ENCODE measurements at places on chromosomes 7 and 10.

GRCh38 chr10:129966370-129966888 lies 2.4 kb upstream of the EBF3 start:
- no peak for DNase-seq

DNA sequence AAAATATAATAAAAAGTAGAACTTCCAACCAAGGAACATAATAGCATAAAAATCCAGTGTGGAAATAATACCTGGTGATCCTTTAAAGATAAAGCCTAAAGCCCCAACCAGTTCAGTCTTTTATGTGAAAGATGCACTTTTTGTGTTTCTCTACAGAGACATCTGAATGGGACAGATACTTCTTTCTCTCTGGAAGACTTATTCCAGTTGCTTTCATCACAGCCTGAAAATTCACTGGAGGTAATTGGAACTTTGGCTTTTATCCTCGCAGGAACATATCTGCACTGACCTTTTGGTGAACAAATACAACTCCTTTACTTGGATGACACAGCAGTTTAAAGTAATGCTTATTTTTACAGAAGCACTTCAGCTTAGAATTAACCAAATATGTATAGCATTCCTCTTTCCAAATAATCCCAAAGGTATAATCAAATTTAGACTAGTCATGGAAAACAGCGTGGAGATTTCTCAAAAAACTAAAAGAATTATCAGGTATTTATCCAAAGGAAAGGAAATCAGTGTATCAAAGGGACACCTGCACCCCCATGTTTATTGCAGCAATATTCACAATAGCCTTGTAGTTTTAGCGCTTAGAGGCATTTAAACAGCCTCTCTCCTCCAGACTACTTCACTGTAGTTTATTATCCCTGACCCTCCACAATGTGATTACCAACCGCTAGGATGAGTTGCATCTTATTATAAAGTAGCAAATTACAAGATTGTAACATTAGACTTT lies 16.8 kb downstream of the HNRNPA2B1 start:
- no peak for DNase-seq

- DNase-seq, result no peak
Measured at GRCh38 chr10:78327778-78328591, 294.3 kb downstream of the RPS24 start.

DNA sequence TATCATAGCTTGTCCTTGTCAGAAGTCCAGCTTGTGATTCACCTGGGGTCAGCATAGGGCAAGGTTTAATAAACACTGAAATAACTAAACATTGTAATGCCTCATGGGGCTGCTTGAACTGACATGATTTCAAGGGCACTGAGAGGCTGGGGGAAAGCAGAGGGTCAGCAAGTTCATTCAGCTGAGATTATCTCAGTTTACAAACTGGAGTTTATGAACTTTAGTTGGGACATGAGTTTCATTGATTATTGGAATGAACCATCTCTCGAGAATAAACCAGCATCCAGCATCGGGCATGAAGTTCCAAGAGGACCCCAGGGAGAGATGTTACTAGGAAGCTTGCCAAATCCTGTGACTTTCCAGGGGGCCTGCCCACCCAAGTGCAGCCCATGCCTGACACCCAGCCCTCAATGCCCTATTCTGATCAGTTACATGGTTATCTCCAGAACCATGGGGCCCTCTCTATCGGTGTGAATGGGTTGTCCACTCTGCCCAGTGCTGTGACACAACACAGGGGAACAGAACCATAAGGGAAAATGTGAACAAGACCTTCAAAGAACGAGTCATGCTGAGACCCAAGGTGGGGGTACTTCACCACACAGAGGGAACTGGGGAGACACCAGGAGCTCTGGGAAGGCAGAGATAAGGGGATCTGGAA lies 7.9 kb upstream of the CYP3A7 start:
- no peak for DNase-seq

GRCh38 chr7:19392246-19392645 lies 247.0 kb upstream of the FERD3L start:
- no peak for DNase-seq

- no peak for DNase-seq
Measured at GRCh38 chr7:81492240-81492639, 277.6 kb downstream of the HGF start.

- DNase-seq, result no peak
Measured at GRCh38 chr10:102384053-102384452, 11.5 kb upstream of the NFKB2 start.

- no peak for DNase-seq
Measured at GRCh38 chr10:114682121-114682520, 24.0 kb upstream of the ABLIM1 start.

- DNase-seq, result no peak
Measured at GRCh38 chr10:11539191-11539868, 72.1 kb downstream of the USP6NL start.

DNA sequence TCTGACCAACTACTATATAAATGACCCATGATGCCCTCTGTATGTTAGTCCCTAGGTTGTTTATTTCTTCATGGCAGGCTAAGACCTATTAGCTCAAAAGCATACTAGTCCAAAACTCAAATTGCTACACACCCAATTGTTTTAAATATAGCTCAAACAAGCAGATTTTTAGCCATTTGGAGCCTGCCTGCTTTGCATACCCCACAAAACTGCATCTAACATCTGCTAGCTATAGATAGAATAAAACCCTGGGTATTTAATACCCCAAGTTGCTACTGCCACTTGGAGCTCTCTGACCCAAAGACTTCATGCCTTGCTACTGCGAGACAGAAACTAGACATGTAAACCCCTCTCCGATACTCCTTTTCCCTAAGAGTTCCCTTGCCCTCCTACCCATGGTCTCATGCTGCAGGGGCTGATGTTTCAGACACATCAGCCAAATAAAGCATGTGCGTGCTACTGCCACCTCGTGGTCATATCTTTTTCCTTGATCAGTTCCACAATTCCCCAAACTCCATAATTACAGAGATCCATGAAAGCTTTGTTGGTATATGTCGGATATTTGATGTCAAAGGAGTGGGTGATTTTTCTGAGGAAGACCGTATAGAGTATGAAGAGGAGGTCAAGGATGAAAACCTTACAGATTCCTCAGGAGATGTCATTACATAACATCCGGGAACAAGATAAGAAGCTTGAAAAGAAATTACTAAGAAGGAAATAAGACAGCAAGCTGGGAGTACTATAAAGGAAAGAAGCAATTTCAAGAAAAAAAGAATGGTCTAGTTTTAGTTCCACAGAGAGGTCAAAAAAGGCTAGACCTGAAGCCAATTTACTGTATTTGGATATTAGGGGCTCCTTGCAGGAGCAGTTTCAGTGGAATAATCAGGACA lies 386.6 kb downstream of the SH2D4B start:
- DNase-seq, result no peak

GRCh38 chr7:2411049-2411448 lies 7.6 kb downstream of the CHST12 start:
- DNase-seq, result no peak

GRCh38 chr7:76343294-76343930 lies 15.4 kb downstream of the YWHAG start:
- no peak for DNase-seq

- DNase-seq, result no peak
Measured at GRCh38 chr10:100741378-100742075, 3.9 kb upstream of the PAX2 start.

- DNase-seq, result no peak
Measured at GRCh38 chr7:41732843-41733306, 30.0 kb upstream of the INHBA start.

DNA sequence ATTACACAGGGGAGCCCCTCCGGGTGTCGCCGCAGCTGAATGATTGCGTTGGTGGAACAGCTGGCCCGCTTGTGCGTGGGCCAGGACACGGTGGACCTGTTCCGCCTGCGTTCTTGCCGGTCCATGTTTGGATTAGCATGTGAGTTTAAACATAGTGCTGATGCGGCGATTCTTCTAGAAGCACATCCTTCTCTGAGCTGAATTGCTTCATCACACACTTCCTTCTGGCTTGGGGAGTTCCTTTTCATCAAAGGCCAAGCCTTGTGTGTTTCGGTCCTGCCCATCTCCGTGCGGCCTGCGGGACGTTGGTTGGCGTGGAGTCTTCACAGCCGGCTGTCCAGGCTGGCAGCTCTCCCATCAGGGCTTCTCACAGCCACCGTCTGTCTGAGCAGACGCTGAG lies 45.5 kb upstream of the SLC29A4 start:
- no peak for DNase-seq

GRCh38 chr10:131085091-131085860 lies 226.2 kb downstream of the TCERG1L start:
- DNase-seq, result no peak

DNA sequence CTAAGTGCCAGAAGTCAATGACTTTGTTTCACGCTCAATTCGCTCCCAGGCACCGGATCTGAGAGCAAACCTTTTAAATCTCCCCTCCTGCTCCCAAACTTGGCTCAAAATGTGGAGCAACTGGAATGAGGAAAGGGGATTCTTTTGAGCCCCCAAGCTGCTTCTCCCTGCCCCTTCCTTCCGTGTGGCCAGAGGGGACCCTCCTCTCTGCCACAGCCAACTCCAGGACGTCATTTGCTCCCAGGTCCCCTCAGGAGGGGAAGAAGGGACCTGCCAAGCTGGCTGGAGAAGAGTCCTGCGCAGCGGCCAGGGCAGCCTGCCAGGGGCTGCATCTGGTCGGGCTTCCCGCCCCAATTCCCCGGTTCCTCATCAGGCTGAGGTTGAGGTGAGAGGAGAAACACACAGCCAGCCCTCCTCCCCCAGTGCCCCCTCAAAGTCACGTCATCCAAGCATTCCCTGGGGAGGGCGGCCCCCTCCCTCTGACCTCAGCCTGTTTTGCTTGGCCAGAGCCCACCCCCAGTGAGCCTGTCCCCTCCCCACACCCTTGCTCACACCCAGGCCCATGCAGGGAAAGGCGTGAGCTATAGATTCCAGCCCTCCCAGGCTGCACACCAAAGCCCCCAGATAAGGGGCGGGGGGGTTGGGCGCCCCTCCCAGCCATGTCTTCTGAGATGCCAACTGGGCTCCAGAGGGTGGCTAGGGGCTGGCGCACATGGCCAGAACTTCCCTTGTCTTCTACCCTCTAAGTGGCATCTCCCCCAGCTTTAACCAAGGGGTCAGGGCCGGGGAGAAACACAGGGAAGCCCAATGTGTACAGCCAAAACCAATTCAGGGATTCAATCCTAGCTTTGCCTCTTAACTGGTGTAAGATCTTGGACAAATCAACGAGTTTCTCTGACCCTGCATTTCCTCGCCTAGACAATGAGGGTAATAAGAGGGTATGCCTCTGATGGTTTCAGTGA lies 35.0 kb downstream of the SH3PXD2A start:
- no peak for DNase-seq

DNA sequence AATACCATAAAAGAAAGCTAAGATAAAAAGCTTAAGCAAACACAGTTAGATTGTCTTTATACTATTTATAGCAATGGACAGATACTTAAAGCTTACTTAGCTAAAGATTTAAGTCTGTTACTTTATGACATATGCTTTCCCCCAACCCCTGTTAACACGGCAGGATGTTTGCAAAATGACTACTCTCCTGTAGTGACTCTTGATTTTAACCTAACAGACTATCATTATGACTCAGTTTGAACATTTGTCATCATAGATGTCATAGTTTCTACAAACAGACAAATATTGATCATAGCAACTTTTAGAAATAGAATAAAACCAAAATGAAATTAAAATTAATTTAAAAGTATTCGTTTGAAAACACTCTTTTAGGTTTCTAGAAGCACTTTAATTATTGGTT lies 7.8 kb upstream of the COMMD3 start:
- DNase-seq, result no peak

DNA sequence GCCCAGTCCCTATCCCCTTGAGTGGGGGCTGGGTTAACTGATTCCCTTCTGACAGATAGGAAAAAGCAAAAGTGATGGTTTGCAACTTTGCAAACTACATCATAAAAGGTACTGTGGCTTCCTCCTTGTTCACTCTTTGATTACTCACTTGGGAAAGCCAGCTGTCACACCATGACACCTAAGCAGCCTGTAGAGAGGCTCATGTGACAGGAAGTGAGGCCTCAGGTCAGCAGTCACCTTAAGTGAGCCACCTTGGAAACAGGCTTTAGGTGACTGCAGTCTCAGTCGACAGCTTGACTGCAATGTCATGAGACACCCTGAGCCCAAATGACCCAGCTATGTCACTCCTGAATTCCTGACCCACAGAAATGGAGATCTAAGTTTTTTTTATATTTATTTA lies 4.3 kb upstream of the CHCHD2 start:
- DNase-seq, result no peak

DNA sequence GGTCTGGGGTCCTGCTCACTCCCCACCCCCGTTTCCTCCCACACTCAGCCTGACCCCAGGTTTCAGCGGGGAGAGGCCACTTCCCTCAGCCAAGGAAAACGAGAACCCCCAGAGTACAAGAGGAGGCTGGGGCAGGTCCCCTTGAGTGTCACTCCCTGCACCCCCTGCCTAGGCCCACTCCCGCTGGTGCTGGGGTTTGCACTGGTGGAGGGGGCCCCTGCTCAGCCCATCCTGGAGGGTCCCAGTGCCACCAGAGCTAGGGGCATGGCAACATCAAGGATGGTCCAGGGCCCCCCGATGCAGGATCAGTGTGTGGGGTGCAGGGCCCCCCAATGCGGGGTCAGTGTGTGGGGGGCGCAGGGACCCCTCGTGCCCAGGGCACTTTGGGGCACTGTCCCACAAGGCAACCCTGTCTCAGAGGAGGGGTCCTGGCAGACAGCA lies 70.5 kb upstream of the KCTD7 start:
- no peak for DNase-seq

GRCh38 chr10:20085115-20085514 lies 268.9 kb downstream of the PLXDC2 start:
- DNase-seq, result no peak

- DNase-seq, result no peak
Measured at GRCh38 chr10:5148678-5149032, 36.3 kb downstream of the AKR1C8 start.

GRCh38 chr10:63247771-63248170 lies 114.6 kb downstream of the NRBF2 start:
- no peak for DNase-seq

GRCh38 chr10:72228318-72228751 lies 12.3 kb upstream of the ASCC1 start:
- no peak for DNase-seq

GRCh38 chr10:122265896-122266295 lies 5.2 kb upstream of the BTBD16 start:
- no peak for DNase-seq

- DNase-seq, result no peak
Measured at GRCh38 chr7:44713141-44713540, 35.5 kb upstream of the ZMIZ2 start.

GRCh38 chr7:16816824-16817223 lies 12.0 kb upstream of the AGR2 start:
- no peak for DNase-seq

DNA sequence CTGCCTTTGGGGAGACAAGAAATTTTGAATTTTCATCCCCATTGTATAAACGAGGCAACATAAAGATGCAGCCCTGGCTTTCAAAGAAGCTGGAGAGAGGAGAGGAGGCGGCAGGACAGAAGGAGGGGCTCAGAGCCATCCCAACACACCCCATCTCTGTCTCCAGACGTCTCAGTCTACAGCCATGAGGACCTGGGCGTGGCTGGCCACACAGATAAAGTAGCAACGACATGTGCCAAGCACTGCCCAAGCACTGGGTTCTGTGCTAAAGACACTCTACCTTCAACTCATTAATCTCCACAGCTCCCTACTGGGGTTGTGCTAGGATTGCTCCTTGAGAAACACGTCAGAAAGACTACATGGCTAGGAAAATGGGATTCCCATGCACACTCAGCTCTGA lies 65.2 kb downstream of the DLG5 start:
- DNase-seq, result no peak
